ENCODE measurements at places on chromosomes 11 and 22. TPM values are rescaled to one million over a fixed set of nuclear protein-coding genes. Genes with fewer than 3 reads are reported as not detected.

Gene OR51L1
- not detected for total RNA-seq

Gene OR2AT4
- total RNA-seq: not detected

Gene OR8B3
- not detected for total RNA-seq

Gene SMTNL1
- total RNA-seq: not detected

Gene KIRREL3
- total RNA-seq: under 0.01 TPM

Gene TRIM3
- total RNA-seq: 18.8 TPM

Gene AQP11
- 0.30 TPM for total RNA-seq

Gene OR5D13
- not detected for total RNA-seq

Gene SERHL2
- total RNA-seq: 1.9 TPM

Gene DDIAS
- total RNA-seq: 7.5 TPM

Gene HPX
- not detected for total RNA-seq

Gene UNC93B1
- total RNA-seq: 29.9 TPM

Gene ALG8
- total RNA-seq: 21.4 TPM

Gene ANO1
- 0.15 TPM for total RNA-seq

Gene KRTAP5-10
- not detected for total RNA-seq

Gene ADM2
- total RNA-seq: 0.46 TPM

Gene CHADL
- 0.97 TPM for total RNA-seq

Gene FIBIN
- 0.32 TPM for total RNA-seq

Gene NEU3
- total RNA-seq: 7.0 TPM

Gene CCDC15
- total RNA-seq: 1.6 TPM

Gene BTG4
- not detected for total RNA-seq

Gene THY1
- 4.0 TPM for total RNA-seq

Data from epithelial cell of umbilical artery (primary cell).